Dermis lymphatic vessel endothelial cell (primary cell): ENCODE measurements at places on chromosomes 3 and 15. TPM values are rescaled to one million over a fixed set of nuclear protein-coding genes. Genes with fewer than 3 reads are reported as not detected.

The HSPBAP1 gene
- 9.3 and 13.3 TPM in 2 replicates for total RNA-seq

The TUSC7 gene
- not detected in 2 replicates for total RNA-seq

The MORC1 gene
- not detected in 2 replicates for total RNA-seq

The CRELD1 gene
- 32.6 and 35.7 TPM in 2 replicates for total RNA-seq

The SERINC4 gene
- total RNA-seq = 0.11 TPM in 1 of 2 replicates, not detected in the other

The STAB1 gene
- 199 and 423 TPM in 2 replicates for total RNA-seq

The ZCWPW2 gene
- 0.22 and 0.43 TPM in 2 replicates for total RNA-seq

The MUSTN1 gene
- total RNA-seq = 0.11 TPM in 1 of 2 replicates, not detected in the other

The MCF2L2 gene
- 0.09 and 0.11 TPM in 2 replicates for total RNA-seq

The THRB gene
- under 0.01 and 0.09 TPM in 2 replicates for total RNA-seq
